ENCODE measurements at places on chromosomes 5 and 9.

GRCh38 chr9:76373784-76374474, 20.3 kb downstream of the RFK start:
- DNase-seq: no peak

GRCh38 chr5:176812269-176813259, 2.2 kb downstream of the UNC5A start:
- DNase-seq: no peak

- no peak for DNase-seq
Observed at GRCh38 chr5:10562201-10563109, 1.4 kb upstream of the ANKRD33B start.

DNA sequence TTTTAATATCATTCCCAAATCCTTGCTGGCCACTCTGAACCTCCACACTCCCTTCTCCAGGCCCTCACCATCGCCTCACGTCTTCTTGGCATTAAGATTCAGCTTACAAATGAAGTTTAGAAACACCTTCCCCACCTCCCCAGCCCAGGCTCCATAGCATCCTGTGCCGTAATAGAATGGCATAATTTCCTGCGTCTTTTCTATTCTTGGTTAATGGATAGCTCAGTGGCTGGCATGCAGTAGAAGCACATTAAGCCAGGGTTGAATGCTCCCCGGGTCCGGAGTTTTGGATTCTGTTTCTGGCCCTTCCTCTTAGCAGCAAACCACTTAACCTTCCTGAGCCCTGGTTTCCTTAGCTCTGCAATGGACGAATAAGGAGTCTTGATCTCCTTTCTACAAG, 13.8 kb downstream of the WWC1 start:
- no peak for DNase-seq

DNA sequence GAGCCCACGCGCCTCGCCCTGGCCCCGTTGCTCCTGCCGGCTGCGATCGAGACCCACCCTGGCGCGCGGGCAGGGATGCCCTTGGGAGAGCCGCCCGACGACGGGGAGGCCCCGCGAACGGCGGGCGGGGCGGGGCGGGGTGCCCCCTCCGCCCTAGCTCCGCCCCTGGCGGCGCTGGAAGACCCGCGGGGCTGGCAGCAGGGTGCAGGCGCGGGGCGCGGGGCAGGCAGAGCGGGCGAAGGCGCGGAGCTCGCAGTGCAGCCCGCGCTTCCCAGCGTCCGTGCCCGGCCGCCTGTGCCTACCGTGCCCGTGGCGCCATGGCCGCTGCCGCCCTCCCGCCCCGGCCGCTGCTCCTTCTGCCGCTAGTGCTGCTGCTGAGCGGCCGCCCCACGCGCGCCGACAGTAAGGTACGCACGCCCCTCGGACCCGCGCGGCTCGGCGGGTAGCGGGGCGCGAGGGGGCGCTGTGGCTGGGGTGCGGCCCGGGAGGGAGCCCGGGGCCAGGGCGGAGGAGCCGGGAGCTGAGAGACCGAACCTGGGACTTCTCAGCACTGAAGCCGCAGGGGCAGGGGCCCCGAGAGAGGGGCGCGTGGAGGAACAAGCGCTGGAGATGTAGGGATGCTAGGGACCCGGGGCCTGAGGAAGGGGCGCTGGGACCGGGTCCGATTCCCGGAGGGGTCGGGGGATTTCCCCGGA, at the start of gene OLFML2A:
Gene OLFML2A (plus strand): TSS at position 180 of the 695 bp plus-strand sequence. CDS start 138 bp downstream, at position 318.
- no peak for DNase-seq

DNA sequence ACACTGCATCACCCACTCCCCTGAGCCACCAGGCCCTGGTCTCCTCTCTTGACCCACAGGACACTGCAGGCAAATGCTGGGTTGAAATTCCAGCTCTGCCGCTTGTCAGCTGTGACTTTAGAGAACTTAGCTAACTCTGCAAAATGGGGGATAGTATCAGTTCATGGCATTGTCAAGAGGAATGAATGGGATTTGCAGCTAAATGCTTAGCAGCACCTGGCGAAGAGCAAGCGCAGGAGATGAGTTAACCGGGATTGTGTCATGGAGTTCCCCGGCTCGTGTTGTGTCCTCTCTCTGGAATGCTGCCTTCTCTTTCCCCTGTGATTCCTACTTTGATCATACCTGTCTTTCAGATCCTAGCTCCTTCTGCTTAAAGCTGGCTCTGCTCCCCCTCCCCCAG, 67.1 kb downstream of the DAB2IP start:
- no peak for DNase-seq

DNA sequence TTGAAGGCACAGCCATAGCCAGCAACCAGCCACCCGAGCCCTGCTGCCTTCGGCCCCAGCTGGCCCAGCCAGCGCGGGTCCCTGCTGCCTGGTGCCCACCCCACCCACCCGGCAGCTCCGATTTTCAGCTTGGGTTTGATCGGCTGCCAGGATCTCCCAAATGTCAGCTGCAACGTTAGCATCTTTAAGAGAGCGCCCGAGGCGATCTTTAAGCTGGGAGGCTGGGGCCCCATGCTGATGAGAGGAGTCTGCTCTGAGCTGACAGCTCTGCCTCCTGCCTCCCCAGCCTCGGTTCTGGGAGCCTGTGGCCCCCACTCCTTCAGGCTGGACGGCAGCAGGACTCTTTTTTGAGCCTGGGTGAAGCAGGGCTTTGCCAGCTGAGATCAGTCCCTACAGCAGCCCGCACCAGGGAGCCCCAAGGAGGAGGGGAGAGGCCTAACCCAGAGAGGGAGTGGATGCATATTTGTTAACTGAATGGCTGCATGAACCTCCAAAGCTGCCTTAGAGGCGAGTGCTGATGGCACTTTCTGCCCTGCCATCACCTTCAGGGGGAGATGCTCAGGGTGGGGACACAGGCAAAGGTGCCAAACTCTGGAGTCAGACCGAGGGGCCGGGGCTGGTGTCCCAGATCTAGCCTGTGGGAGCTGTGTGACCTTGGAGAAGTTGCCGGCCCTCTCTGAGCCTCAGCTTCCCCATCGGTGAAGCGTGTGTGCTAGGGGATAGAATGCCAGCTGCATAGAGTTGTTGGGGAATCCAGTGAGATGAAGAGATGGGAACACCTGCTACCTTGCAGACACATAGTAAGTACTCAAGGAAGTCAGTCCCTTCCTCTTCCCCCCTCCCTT, 165.5 kb downstream of the C9orf50 start:
- no peak for DNase-seq

DNA sequence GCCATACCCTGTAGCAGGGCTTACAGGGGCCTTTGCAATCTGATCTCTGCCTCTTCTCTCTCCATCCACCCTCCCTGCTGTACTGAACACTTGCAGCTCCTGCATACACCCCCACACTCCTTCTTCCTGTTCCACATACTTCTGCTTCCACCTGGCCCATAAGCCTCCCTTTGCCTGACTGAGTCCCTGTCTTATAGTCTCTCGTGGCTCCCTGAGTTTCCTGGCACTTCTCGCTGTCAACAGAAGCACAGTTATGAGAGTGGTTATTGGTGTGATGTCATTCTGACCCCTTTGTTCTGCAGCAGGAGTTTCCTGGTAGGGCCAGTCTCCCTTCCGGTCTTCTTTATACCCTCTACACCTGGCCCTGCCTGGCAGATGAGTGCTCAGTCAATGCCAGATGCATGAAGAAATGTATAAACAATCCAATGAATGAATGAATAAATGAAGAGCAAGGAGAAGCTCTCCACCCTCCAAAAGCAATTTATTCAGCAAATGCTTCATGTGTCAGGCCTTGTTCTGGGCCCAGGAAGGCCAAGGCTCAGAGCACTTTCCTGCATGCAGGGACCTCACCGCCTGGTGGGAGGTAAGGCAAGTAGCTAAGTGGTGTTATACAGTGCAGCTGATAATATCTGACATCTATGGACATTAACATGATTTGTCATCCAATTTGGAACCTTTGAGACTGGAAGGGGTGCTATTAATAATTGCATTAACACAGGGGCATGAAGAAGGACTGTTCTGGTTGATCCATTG, 20.5 kb upstream of the CSF1R start:
- DNase-seq: no peak

DNA sequence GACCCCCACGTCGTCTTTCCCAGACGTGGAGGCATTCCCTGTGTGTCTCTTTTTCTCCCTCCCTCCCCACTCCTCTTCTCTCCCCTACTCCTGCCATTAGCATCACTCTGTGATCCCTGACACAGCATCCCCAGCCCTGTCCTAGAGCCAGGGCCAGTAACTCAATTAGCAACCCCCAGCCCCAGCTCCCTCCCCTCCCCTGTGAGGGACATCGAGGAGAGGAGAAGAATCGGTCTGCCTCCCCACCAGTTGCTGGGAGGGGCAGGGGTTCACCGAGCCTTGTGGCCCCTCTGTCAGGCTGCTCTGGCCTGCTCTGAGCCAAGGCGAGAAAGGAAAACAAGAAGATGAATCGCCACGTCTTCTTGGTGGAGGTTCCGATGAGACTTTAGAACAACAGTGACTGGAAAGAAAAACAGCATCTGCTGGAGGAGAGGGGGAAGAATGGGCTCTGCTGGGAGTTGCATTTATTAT, 123.1 kb downstream of the PAPPA start:
- DNase-seq: no peak

- no peak for DNase-seq
Observed at GRCh38 chr5:155342956-155343355, 329.4 kb downstream of the KIF4B start.

DNA sequence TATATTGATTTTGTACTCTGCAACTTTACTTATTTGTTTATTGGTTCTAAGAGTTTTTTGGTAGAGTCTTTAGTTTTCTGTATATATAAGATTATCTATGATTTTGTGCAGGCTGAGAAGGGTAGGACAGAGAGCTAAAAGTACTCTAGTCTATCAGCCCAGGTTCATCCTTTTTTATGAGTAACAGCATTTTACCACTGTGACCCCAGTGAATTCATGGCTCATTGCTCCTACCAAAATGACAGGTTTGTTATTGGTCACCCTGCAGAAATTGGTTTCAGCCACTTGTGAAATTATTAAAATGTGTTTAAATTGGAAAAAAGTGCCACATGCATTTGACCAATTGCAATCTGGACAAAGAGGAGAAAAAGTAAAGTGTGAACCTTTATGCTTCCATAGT, 421.4 kb upstream of the DAB2 start:
- DNase-seq: no peak

- DNase-seq: no peak
Observed at GRCh38 chr9:6811436-6811835, 53.7 kb downstream of the KDM4C start.

- no peak for DNase-seq
Observed at GRCh38 chr5:159503236-159503635, 172.9 kb upstream of the IL12B start.

DNA sequence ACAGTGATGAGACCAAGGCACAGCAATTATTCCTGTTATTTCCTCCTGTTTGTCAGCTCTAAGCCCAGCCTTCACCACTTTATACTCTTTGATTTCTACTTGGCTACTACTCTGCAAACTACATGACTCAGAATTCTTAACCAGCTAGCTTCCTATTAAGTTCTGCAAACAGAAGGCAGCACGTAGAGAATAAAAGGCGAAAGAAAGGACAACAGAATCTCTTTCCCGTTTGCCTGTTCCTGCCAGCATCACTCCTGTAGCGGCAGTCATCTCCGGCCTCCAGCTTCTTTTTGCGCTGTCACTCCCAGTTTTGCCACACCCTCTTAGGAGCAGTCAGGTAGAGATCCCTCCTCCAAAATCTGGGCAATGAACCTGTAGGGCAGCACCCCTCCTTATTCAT, 29.9 kb downstream of the DPYSL3 start:
- no peak for DNase-seq

GRCh38 chr9:133918111-133918813, 73.9 kb downstream of the VAV2 start:
- no peak for DNase-seq

- DNase-seq: no peak
Observed at GRCh38 chr9:71637375-71637774, 130.9 kb downstream of the CEMIP2 start.

GRCh38 chr5:21791304-21791703, 1061.8 kb downstream of the CDH12 start:
- no peak for DNase-seq

DNA sequence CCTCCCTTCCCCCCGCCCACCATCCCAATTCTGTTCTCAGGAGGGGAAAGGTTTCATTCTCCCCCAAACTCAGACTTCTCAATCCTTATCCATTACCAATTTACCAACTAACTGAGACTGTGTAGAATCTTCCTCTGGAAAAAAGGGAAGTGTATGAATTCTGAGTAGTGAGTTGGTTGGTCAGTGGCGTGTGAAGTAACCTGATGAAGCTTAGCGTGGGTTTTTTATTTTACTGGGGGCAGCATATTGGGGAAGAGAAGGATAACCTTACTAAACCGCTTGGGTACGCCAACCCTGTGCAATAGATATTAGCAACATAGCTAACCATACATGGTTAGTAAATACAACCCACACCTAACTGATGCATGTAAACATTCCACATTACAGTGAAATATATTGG, 1.1 kb upstream of the DNAJC21 start:
- DNase-seq: no peak

GRCh38 chr9:126299706-126300276, 26.8 kb upstream of the MVB12B start:
- no peak for DNase-seq

- no peak for DNase-seq
Observed at GRCh38 chr5:116976767-116977166, 402.1 kb upstream of the SEMA6A start.

DNA sequence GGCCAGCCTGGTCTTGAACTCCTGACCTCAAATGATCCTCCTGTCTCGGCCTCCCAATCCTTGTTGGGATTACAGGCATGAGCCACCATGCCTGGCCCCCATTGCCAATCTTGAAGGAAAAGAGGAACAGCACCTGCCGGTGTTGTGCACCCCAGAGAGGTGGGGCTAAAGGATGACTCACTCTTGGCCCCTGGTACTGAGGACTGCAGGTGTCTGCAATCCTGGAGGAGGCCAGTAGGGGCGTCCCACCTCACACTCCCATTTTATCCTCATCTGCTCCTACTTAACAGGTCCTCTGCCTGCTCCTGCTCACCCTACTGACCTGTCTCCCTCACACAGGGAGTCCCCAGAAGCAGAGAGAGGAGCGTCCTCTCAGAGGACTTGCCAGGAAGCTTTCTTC, 390.4 kb downstream of the ARHGEF28 start:
- no peak for DNase-seq
